ENCODE measurements at places on chromosomes 13 and 19. TPM values are rescaled to one million over a fixed set of nuclear protein-coding genes. Genes with fewer than 3 reads are reported as not detected.

Gene VSTM2B
- total RNA-seq = not detected

Gene IL27RA
- 3.0 TPM for total RNA-seq

- DNase-seq = peak; percentile 93
Measured at GRCh38 chr13:76886292-76887075, at the start of gene KCTD12. TSS of gene KCTD12 (minus strand) at chr13:76886405. CDS start at chr13:76886148, 257 bp downstream.

- no peak for DNase-seq
Measured at GRCh38 chr13:71621174-71622124, 245.6 kb downstream of the DACH1 start.

DNA sequence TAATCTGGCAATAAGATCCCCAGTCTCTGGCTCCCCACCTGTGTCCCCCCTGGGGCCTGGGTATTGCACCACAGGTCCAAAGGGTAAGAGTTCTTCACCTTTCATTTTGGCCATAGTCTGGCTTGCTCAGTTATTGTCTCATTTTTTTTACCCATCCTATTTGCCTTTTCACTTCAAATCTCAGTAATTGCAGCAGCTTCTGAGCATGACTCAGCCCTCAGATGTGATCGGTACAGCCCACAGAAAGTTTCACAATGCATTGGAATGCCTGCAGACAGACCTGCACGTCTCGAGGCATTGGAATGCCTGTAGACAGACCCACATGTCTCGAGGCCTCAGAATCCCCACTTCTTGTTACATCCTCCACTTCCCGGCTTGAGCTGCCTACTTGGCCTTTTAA lies 173.6 kb downstream of the NUFIP1 start:
- no peak for DNase-seq

Data from cardiac septum (tissue), 1 donor.